ENCODE measurements at places on chromosomes 7 and 10. TPM values are rescaled to one million over a fixed set of nuclear protein-coding genes. Genes with fewer than 3 reads are reported as not detected.

DNA sequence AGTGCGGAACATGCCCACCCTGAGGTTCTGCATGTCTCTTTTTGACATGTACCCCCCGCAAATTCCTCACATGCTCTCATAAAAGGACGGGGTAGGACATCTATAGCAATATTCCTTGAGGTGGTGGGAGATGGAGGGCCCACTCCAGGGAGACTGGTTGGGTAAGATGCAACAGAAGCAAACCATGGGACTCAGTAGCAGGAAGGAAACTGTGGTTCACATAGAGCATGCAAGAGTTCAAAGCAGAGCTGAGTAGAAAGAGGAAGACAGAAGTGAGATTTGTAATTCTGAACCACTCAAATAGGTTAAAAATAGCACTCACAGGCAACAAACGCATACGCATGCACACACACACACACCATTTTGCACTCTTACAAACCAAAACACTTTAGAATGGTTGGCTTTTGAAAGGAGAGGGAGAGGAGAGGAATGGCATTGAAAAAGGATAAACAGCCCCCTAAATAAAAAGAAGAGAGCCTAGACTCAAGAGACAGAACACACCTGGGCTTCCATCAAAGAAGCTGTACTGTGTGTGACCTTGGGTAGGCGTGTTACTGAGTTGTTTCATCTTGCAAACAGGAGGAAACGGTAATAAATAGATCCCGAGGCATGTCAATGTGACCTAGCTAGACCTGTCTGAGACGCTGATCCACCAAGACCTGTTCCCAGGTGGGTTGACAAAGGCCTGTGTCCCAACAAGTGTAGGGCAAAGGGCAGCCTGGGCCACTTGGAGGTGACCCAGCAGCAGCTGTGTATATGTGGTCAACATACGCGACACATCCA is 77.6 kb upstream of the LRRC4 start:
- DNase-seq = no peak

PNLIPRP2 gene
- not detected for total RNA-seq

DNA sequence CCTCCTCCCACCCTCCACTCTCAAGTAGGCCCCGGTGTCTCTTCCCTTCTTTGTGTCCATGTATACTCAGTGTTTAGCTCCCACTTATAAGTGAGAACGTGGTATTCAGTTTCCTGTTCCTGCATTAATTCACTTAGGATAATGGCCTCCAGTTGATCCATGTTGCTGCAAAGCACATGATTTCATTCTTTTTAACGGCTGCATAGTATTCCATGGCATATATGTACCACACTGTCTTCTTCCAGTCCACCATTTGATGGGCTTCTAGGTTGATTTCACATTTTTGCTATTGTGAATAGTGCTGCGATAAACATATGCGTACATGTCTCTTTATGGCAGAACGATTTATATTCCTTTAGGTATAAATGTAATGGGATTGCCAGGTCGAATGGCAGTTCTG is 51.0 kb downstream of the FAM171A1 start:
- DNase-seq = no peak

DNA sequence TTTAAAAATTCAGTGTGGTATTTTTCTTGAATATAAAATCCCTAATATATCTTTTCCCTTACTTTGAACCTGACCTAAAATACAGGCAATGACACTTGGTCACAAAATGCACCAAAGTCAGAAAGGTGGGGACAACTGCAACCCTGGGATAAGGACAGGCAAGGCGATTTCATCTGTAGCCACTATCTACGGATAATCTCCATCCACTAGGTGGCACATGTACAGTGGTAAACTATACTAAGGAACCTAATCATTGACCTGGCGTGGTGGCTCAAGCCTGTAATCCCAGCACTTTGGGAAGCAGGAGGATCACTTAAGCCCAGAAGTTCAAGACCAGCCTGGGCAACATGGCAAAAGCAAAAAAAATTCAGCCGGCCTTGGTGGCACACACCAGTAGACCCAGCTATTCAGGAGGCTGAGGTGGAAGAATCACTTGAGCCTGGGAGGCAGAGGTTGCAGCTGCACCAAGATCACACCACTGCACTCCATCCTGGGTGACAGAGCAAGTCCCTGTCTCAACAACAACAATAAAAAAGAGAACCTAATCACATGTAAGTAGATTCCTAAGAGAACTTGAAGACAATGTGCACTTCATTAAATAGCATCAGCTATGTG is 98.9 kb downstream of the KMT2C start:
- peak; percentile 60 for DNase-seq

NUTM2B gene
- 0.58 TPM for total RNA-seq

WDR86 gene
- total RNA-seq = not detected

DNA sequence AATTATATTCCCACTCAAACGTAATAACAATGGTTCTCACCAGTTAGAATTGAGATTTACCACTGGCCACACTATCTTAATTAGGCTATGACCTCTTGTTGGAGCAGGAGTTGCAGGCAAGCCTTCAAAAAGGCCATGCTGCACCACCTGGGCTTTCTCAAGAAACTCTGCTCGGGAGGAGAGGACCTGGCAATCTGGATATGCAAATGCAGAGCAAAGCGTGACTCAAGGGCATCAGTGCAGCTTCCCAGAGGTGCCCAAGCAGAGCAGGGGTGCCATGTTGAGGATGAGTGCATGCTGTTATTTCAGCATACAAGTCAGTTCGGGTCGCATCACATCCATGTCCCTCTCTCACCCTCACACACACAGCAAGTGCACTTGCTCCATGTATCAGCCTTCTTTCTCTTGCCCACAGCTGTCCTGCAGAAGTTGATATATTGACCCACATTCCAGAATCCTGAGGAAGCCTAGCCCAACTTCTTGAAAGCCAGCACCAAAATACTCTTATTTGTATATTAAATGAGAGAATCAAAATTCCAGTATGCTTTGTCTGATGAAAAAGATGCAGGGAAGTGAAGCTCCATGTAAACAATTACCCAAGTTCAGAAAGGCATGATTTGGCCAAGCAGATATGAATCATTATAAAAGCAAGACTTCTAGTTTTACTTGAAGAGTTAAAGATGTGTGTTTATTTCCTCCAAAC is 55.7 kb upstream of the IL6 start:
- peak; percentile 43 for DNase-seq

CPA2 gene
- total RNA-seq = not detected

DNA sequence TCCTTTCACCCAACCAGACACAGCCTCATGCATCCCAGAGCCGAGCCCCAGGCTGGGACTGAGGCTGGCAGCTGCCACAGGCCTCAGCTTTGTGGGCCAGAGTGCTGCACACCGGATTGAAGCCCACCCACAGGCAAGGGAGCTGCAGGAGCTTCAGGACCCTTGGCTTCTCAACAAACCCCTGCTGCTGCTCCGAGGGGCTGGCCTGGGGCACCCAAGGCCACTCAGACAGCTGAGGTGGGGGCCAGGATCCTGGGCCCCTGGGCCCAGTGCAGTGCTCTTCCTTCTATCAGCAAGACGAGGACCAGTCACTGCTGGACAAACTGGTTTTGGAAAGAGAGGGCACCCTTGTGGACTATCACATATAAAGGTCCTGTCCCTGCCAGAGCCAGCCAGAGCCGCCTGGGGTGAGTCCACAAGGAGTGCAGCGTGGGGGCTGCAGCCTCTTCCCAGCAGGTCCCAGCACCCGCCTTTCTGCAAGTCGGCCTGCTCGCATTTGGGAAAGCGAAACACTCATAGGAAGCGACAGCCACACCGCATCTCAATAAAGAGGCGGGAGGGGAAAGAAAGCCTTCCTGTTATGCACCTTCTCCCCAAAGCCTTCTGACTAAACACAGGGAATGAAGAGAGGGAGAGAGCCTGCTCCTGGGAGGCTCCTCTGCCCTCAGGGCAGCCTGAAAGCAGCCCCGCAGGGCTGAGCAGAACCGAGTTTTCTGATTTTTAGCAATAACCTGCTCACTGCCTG is 9.5 kb upstream of the TCERG1L start:
- no peak for DNase-seq

DNA sequence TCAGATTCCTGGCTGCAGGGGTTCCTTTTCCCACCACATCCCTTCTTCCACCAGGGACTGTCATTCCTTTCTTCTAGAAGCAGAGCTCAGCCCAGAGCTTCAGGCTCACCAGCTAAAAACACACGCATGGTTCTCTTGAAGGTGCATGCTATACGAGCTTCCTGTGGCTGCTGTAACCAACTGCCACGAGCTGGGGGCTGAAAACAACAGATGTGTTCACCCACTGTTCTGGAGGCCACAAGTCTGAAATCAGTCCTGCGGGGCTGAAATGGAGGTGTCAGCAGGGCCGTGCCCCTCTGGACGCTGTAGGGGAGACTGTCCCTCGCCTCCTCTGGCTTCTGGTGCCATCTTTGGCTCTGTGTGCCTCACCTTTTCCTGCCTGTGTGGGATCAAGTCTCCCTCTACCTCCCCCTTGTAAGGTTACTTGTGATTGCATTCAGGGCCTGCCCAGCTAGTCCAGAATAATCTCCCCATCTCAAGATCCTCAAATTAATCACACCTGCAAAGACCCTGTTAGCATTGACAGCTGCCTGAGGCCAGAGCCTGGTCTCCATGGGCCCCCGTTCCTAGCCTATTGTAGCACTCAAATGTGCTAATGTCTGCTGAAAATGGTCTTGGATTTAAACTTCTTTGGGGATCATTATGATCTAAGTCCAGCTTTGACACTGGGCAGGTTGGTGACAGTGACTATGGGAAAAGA is 13.7 kb downstream of the RAB19 start:
- no peak for DNase-seq

CDC14C gene
- 0.32 TPM for total RNA-seq

Data from LHCN-M2 (cell line).